Epithelial cell of esophagus (primary cell): ENCODE measurements at places on chromosomes 1 and 21.

GRCh38 chr21:42518626-42519025 is 5.0 kb downstream of the SLC37A1 start:
- no peak for DNase-seq

- no peak for DNase-seq
These were observed 119.8 kb downstream of the RNF220 start for GRCh38 chr1:44524655-44525500.

- no peak for DNase-seq
These were observed 32.0 kb upstream of the EPS15 start for GRCh38 chr1:51551081-51551480.

DNA sequence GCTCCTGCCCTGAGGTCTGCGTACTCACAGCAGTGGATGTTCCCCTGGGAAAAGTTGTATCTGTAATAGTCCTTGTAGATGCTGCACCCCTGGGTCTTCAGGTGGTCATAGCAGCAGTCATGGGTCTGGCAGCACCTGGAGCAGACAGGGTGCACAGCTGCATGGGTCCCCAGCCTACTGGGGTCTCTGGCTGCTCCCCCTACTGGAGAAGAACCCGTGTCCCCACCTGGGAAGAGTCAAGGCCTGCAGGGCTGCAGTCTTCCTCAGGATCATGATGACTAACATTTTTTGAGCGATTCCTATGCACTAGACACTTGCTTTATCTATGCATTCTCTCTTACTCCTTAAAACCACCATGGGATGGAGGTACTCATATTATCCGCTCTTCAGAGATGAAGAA is 3.9 kb downstream of the PLA2G2D start:
- DNase-seq = no peak

DNA sequence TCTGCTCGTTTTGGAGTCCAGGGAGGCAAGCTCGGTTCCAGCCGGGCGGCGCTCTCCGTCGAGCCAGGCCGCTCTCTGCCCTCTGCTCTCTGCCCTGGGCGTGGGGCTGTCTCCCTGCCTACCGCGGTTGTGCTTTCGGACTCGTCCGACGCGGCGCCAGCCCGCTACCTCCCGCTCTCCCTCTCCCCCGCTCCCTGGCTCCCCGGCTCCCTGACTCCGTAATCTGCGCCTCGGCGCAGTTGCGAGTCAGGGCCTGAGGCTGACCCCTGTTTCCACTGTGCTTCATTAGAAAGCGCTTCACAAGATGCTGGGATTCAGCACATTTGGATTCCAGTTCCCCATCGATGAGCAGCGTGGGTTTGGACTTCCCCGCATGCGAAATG is 2.2 kb downstream of the SOX13 start:
- peak; percentile 35 for DNase-seq

DNA sequence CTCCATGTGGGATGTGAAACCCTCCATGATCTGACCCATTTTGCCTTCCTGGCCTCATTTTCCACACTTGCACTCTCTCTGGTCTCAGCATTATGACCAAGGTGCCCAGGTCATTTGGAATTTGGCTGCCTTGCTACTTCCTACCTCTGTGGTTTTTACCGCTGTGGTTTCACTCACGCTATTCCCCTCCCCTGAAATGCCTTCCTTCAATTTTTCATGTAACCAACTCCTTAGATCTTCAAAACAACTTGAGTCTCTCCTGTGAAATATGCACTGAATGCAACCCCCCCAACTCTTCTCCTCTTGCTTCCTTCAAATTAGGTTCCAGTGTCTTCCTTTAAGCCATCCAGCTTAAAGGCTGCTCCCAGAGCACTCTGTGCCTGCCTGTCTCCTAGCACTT is 50.1 kb downstream of the PHC2 start:
- no peak for DNase-seq

DNA sequence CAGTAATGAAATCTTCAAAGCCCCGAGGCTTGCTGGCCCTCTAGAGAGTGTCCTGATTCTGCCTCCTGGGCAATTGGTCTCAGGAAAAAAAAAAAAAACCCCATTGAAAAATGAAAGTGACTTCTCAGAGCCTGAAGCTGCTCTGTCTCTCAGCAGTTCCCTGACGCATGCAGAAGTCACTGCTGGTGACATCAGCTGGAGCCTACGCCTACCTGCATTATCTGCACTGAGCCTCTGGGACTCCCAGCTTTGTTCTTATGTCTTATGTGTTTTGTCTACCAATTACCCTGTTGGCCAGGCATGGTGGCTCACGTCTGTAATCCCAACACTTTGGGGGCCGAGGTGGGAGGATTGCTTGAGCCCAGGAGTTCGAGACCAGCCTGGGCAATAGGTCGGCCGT is 10.1 kb upstream of the SLC25A33 start:
- peak; percentile 59 for DNase-seq

DNA sequence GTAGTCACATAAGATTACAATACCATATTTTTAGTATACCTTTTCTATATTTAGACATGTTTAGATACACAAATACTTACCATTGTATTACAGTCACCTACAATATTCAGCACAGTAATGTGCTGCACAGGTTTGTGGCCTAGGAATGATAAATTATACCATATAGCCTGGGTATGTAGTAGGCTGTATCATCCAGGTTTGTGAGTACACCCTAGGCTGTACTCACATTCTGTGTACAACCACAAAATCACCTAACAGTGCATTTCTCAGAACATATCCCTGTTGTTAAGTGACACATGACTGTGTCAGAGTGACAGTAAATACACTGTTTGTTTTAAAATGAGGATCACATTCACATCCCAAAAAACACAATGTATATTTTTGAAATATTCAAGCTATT is 11.2 kb downstream of the KRTAP21-3 start:
- no peak for DNase-seq

GRCh38 chr1:224438989-224439388 is 4.4 kb upstream of the WDR26 start:
- peak; percentile 12 for DNase-seq

GRCh38 chr1:169694304-169695075 is 16.9 kb downstream of the SELL start:
- no peak for DNase-seq

DNA sequence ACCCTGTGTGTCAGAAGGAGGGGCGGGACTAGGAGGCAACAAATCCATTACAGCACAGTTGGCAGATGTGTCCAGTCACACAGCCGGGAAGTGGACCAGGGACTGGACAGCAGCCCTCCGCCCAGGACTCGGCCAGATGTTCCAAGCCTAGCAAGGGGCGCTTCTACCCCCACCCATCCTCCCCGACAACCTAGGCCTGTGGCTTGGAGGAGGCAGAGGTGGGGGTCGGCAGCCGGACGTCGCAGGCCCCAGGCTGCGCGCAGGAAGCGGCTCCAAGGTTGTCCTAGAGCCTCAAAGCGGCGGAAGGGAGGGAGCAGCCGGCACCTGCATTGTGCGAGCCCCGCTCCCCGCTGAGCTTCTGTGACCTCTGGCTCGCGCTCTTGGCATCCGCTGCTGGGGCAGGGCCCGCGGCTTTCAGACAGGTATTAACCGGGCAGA is 20.6 kb upstream of the MYCL start:
- no peak for DNase-seq

- DNase-seq = peak; percentile 99
These were observed 52.4 kb downstream of the XCL1 start for GRCh38 chr1:168628807-168629206.

DNA sequence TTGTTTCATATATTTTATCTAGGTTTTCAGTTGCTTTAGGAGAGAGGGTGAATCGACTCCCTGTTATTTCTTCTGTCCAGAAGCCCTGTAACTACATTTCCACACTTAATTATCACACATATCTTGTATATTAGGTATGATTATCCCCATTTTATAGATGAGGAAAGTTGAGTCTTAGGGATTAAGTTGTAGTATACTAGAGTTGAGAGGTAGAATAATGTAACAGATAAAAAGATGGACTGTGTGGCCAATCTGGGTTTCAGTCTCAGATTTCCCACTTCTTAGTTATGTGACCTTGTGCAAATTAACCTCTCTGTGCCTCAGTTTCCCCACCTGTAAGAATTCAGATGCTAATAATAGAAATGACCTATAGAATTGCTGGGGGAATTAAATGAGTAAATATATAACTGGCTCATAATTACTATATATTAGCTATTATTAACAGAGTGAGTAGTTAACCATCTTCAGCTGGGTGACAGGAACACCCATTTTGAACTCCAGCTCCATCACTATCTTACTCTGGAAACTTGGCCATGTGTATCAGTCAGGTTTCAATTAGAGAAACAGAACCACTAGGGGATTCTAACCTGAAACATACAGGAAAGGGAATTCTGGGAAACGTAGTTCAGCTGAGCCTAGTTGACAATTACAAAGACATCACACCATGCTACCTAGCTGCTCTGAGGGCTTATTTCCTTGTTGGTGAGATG is 20.4 kb upstream of the FOXO6 start:
- no peak for DNase-seq

GRCh38 chr1:213994888-213995287 is 7.1 kb downstream of the PROX1 start:
- no peak for DNase-seq

GRCh38 chr1:201216395-201217085 is 25.9 kb downstream of the IGFN1 start:
- no peak for DNase-seq

DNA sequence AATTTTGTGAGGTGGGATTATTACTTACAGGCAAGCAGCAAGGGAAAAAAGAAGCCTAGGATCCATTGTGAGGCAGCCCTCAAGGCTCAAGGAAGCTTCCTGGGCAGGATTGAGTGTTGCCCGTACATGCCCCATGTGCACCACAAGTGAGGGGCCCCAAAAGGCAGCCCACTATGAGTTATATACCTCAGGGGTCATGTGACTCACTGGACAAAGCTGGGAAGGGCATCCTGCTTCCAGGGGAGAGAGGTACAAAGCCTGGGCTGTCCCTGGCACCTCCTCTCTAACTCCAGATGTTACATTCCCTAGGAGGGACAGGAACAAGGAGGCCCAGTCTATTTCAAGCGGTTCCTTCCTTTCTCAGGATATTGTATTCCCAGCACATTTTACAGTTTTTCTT is 34.0 kb upstream of the CD1D start:
- DNase-seq = peak; percentile 96

- DNase-seq = no peak
These were observed 255.1 kb upstream of the RAB4A start for GRCh38 chr1:229015806-229016205.

DNA sequence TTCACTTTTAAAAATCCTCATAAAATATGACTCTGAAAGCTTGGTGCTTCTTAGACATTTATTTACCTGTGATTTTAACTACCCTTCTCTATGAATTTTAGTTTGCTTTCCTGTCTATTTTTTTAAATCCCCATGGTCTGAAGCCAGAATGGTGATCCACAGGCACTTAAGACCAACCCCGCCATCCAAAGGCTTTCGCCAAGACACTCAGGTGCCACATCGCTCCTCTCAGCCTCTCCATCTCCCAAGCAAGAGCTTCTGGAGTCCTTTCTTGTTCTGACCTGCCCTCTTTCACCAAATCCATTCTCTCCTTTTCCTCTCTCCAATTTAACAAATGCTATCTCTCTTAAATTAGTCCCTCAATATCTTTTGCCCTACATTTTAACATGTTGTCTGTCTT is 464.6 kb downstream of the PCP4 start:
- DNase-seq = no peak

DNA sequence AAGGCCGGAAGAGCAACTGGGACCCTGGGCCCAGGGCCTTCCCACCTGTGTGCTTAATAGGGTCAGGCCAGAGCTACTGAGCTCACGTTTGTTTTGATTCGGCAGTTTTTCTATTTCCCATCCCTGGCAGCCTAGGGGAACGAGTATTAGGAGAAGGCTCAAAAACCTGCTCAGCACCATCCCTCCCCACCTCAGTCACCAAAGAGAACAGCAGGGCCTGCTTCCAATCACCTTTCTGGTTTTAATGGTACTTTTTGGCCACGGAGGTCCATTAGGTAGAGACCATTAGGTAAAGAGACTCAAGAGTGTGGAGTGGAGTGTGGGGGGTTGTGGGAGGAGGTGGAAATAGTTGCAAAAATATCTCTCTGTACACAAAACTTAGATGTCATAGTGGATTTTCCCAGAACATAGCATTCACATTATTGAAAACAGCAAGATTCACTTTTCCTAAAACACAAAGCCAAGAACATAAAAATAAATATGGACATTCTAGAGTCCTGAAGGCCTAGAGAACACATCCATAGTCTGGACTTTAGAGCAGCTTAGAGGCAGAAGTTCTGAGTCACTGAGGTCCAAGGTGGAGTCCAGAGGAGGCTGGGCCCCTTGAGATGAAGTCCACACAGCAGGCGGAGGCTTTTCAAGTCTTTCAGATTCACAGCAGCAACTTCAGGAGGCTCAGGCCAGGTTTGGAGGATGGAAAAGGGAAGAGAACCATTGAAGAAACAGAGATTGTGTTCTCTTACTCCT is 19.5 kb downstream of the NUAK2 start:
- DNase-seq = no peak

DNA sequence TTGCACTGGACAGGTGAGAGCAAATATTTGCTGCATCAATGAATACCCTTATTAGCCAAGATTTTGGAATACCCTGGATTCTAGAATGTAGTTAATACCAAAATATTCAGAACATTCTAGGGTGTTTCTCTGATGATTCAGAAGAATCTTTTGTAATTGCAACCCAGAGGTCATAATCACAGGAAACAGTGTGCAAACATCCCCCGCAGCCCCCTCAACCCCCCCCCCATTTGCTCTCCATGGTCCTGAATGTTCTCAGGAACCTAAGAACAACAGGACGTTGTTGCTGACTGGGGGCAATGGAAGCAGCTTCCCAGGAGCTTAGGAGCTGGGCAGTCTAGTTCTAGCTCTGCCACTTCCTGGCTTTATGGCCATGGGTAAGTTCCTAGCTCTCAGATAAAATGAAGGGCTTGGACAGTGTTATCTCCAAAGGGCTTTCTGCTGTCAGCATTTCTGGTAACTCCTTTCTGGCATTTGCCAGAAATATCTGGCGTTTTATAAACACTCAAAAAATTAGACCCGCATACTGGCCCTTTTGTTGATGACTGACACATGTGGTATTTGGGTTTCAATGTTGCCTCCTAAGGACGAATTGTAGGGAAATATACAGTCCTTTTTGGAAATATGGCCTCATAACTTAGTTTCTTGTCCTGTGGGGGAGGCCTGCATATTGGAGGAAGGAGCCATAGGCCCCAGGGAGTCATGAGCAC is 178.6 kb downstream of the RRAGC start:
- peak; percentile 9 for DNase-seq
